Esophagus mucosa (tissue), 1 donor: ENCODE measurements at places on chromosomes 11 and 22.

- ATAC-seq: no peak
Measured at GRCh38 chr11:34890812-34891211, 25.4 kb downstream of the APIP start.

- no peak for ATAC-seq
Measured at GRCh38 chr11:6474413-6474792, 662 bp upstream of the TRIM3 start.

- no peak for ATAC-seq
Measured at GRCh38 chr22:42693055-42693762, 27.5 kb downstream of the A4GALT start.

- ATAC-seq: no peak
Measured at GRCh38 chr11:24289301-24289700, 207.6 kb upstream of the LUZP2 start.

DNA sequence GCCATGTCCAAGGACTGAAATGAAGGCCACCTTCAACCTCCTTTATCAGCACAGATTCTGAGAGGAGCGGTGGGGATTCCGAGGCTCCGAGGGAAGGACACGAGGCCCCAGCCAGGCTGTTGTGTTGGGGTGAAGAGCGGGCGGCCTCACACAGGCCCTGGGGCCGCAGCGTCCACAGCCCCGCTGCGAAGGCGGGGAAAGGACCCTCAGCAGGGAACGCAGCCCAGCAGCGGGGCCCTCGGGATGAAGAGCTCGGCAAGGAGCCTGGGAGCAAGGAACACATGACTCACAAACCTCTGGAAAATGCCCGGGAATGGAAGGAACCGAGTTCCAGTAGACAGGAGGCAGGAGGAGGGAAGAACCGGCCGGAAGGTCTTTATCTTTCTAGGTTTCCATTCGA lies 227.2 kb downstream of the BRD1 start:
- no peak for ATAC-seq

GRCh38 chr11:74697722-74698121 lies 33.5 kb downstream of the CHRDL2 start:
- ATAC-seq: no peak

GRCh38 chr22:28939394-28939793 lies 56.0 kb downstream of the ZNRF3 start:
- ATAC-seq: no peak

DNA sequence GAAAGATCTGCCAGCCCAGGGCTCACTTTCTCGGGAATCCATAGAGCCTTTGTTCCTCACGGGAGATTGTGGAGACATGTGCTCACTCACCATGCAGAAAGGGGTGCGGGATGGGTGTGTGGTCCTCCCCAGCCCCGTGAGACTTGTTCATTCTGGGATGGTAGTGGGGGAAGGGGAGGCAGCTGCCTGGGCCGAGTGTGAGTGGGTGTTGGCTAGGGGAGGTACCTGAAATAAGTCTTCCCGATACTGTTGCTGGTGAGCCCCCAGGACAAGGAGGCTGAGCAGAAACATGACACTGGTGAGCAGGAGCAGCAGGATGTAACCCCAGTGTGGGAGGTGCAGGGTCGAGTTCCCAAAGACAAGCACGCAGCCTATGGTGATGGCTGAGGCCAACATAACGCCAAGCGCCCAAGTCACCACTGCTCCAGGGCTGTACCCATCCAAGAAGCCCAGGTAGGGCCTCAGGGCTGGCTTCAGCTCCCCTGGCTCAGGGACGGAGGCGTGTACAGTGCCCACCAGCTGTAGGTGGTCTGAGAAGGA lies 2.8 kb downstream of the SLC7A4 start:
- no peak for ATAC-seq

GRCh38 chr22:30286813-30287647 lies 2.3 kb downstream of the CASTOR1 start:
- ATAC-seq: peak; percentile 3

- ATAC-seq: no peak
Measured at GRCh38 chr11:124533626-124534025, 9.8 kb downstream of the OR8B12 start.

DNA sequence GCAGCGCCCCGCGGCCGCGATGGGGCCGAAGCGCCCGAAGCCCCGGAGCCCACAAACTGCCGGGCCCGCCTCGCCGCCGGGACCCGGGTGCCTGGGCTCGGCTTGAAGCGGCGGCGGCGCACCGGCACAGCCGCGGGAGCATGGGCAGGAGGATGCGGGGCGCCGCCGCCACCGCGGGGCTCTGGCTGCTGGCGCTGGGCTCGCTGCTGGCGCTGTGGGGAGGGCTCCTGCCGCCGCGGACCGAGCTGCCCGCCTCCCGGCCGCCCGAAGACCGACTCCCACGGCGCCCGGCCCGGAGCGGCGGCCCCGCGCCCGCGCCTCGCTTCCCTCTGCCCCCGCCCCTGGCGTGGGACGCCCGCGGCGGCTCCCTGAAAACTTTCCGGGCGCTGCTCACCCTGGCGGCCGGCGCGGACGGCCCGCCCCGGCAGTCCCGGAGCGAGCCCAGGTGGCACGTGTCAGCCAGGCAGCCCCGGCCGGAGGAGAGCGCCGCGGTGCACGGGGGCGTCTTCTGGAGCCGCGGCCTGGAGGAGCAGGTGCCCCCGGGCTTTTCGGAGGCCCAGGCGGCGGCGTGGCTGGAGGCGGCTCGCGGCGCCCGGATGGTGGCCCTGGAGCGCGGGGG lies 346 bp downstream of the FJX1 start:
- peak; percentile 55 for ATAC-seq

DNA sequence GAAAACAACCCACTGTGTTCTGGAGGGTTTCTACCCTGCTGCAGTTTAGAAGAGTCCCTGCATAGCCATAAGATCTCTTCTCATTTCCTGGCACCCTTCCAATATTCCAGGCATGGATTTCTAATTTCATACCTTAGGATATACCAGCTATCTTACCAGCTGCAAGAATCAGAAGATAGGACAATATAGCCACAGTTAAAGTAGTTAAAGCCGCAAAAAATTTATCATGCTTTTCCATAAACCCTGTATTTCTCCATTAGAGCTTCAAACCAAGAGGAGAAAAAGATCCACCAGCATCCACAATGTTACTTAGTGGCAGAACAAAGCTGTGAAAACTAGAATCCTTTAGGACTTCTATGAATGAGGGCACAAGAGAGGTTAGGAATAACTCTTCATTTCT lies 8.6 kb upstream of the OR56B1 start:
- ATAC-seq: no peak

GRCh38 chr11:20634044-20634443 lies 34.6 kb downstream of the SLC6A5 start:
- peak; percentile 39 for ATAC-seq

DNA sequence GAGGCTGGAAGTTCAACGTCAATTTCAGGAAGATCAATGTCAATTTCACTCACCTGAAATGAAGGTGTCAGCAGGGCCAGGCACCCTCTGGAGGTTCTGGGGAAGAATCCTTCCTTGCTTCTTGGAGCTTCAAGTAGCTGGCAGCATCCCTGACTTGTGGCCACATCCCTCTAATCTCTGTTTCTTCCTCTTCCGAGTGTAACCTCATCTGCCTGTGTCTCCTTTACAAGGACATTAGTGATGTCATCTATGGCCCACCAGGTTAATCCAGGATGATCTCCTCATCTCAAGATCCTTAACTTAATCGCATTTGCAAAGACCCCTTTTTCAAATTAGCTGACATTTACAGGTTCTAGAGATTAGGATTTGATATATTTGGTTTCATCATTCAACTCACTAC lies 240.8 kb upstream of the MTNR1B start:
- no peak for ATAC-seq

- no peak for ATAC-seq
Measured at GRCh38 chr11:14713496-14714244, 70.1 kb downstream of the PDE3B start.

DNA sequence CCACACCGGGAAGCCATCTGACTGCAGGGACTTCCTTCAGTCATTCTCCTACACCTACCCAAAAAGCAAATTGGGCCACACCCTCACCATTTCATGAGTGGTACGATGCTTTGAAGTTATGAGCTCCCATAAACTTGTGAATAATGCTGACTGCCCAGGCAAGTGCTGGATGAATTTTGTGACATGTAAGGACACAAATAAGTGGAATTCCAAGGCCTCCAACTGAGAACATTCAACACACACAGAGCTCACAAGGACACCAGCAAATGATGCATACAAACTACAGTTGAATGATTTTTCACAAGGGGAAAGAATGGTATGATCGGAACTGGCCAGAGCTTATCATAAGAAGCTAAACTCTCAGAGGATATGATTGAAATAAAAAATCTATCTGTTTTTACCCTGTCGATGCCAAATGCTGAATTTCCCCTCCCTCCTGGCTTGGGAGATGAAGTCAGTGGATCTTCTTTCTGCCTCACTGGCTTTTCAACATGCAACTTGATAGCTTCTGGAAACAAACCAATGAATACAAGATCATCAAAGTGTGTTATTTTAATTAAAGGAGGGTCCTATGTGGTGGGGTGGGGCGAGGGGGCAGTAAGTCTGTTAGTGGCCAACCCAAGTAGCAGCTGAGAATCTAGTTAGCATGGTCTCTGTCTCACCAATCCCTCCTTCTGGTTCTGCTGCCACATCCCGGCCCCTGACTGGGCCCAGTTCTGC lies 123.8 kb downstream of the WT1 start:
- ATAC-seq: no peak

DNA sequence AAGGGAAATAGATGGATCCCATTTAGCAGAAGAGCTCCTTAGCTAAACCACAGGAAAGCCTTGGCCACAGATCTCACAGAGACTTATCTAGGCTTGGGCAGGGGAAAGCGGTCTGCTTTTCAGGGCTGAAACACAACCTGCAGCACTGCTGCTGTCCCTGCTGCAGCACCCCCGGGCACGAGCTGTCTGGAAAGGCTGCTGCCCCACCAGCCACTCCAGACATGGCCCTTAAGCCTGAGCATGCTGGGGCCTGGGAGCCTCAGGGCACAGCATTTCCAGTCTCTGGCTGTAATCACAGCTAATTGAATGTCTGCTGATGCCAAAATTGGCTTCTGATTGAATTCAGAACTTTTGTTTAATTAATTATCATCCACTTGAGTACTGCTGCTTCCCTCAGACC lies 115.0 kb downstream of the TMPRSS5 start:
- ATAC-seq: no peak

- no peak for ATAC-seq
Measured at GRCh38 chr11:123704341-123704740, 37.1 kb downstream of the ZNF202 start.

DNA sequence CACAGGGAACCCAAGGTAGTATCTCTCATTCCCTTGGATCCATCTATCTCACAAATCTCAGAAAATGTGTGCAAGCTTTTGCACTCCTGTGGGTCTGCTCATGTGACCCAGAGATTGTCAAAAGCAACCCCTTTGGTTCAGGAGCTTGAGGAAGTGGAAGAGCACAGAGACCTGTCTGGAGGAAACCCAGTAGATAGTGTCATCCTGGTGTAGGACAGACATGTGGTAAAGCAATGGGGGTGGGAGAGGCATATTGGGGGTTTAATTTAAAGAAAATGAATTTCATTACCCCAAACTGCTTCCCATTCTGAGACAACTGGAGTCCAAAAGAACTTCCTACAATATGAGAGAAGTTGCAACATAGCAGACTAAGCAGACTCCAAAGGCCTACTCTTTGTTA lies 5.8 kb upstream of the MS4A14 start:
- ATAC-seq: no peak

- ATAC-seq: no peak
Measured at GRCh38 chr11:68327586-68328370, 15.4 kb downstream of the LRP5 start.

DNA sequence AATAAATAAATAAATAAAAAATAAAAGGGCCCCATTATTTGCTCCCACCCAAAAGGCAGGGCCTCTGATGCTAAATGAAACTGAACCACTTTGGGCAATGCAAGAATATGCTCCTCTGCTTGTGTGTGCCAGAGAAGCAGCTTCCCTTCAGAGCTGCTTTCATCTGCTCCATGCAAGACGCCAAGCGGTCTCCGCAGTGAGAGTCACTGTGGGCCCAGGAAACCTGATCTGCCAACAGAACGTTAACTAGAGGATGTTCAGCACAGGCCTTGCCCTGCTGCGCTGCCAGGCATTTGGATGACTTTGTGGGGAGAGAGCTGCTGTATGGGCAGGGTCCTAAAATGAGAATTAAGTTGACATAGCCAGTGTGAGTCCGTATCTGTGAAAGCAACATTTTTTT lies 43.7 kb upstream of the APOA1 start:
- no peak for ATAC-seq

DNA sequence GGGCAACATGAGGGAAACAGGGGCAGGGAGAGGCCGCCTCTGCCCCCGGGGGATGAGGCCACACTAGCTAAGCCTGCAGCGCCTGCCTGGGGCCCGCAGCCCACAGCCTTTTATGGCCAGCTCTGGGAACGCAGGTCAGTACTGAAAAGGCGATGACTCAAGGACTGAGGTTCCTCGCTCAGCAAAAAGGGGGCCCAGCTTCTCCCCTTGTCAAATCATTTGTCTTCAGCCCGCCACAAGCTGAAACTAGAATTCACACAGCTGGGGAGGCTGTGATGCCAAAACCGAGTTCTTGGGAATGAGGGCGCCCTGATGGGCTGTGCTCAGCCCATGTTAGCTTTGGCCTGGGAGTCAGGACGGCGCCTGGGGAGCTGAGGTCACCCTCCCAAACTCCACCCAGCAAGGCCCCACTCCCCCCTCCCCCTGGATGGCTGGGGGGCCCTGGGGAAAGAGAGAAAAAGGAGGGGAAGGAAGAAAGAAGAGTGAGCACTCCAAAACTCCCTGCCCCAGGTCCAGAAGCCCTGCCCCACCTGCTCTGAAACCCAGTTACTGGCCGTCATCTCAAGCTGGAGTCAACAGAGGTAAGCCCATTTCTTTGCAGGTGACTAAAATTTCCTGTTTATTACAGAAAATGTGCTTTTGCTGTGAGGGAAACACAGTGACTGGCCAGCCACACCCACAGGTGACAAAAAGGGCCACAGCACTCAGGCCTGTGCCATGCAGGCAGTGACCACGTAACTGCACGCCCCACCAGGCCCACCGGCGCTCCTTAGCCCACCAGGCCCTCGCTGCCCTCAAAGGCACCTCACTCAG lies 13.7 kb downstream of the EHD1 start:
- peak; percentile 34 for ATAC-seq

DNA sequence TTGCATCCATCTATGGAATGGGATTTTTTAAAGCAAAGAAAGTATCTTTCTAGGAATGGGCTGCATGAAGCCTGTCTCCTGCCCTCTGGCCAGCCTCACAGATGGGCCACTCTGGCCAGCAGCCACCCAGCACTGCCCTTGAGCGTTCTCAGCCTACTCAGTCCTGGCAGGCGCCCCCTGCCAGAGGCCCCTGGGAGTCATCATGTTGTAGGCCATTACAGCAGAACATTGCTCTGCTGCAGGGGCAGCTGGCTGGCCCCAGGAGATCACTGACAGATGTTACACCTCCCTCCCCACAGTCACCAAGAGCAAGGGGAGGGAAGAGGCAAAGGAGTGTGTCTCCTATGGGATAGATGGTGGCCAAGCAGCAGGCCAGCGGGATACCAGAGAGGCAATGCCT lies 363.7 kb downstream of the NXPE2 start:
- ATAC-seq: no peak
